ENCODE measurements at places on chromosomes 13 and 19. TPM values are rescaled to one million over a fixed set of nuclear protein-coding genes. Genes with fewer than 3 reads are reported as not detected.

DNA sequence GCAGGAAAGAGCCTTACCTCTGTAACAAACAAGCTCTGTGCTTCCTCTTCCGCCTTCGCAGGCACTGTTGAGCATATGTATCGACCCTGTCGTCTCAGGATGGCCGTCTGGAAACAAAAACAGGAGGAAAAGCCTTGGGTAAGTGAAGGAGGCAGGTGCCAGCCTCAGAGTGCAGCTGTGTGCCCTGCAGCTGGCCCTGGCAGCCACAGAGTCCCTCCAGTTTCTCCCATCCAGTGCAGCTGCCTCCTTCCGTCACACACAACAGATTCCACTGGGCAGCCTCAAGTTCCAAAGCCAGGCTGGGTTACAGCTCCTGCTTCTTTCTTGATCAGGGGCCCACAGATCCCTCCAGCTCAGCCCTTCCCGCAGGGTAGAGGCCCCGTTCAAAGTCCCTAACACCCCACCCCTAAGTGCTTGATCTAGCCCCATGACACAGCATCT, 47.7 kb downstream of the DOCK9 start:
- DNase-seq, result no peak

DNA sequence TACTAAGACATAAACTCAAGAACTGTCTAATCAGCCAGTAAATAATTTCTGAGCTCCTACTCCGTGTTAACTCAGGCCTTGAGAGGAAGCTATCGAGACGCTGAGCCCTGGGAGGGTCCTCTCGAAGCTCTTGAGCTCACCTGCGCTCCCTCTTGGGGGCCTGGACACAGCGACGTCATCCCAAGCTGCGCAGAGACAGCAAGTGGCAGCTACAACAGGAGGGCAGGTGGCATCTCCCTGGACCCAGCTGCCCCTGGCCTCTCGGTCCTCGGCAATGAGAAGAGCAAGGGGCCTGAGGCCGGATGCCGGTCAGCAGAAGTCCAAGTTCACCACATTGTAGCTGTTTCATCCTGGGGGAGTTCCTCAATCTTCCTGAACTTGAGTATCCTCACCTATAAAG, 30.5 kb upstream of the TUBGCP3 start:
- no peak for DNase-seq

GRCh38 chr13:36453516-36453915, 21.2 kb downstream of the CCNA1 start:
- no peak for DNase-seq

DNA sequence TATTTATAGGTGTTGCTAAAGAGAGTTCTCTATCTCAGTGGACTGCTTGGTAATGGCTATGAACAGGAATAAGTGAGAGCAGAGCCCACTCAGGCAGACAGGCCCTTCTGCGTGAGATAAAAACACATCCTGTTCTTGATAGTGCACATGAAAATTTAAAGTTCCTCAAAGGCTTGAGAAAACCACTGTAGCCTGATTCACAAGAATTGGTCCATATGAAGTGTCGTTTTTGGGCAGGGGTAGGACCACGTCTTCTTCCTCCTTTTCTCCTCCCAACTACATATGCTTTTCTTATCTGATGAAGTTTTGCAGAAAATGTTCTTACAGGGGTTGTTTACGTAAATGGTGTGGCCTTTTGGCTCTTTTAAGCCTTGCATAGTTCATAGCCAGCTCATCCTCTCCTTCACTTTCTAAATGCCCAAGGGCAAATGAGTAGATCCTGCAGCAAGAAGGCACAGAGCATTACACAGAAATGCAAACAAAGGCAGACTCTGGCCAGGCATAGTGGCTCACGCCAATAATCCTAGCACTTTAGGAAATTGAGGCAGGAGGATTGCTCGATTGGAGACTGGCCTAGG, 53.8 kb downstream of the RNF6 start:
- DNase-seq, result no peak

GSX1 gene
- not detected for total RNA-seq
